ENCODE measurements at places on chromosomes 1 and 21. TPM values are rescaled to one million over a fixed set of nuclear protein-coding genes. Genes with fewer than 3 reads are reported as not detected.

FAM72D gene
- total RNA-seq, result 6.2 TPM

GRCh38 chr21:16504766-16505165, 775.0 kb downstream of the USP25 start:
- DNase-seq, result no peak
- no peaks in the 10 kb centered on the region for H3K27me3 ChIP-seq
- no peak overlapping the region for H3K27ac ChIP-seq
- H3K4me3 ChIP-seq, result no peak overlapping the region
- no peaks in the 10 kb centered on the region for H3K4me1 ChIP-seq

DNA sequence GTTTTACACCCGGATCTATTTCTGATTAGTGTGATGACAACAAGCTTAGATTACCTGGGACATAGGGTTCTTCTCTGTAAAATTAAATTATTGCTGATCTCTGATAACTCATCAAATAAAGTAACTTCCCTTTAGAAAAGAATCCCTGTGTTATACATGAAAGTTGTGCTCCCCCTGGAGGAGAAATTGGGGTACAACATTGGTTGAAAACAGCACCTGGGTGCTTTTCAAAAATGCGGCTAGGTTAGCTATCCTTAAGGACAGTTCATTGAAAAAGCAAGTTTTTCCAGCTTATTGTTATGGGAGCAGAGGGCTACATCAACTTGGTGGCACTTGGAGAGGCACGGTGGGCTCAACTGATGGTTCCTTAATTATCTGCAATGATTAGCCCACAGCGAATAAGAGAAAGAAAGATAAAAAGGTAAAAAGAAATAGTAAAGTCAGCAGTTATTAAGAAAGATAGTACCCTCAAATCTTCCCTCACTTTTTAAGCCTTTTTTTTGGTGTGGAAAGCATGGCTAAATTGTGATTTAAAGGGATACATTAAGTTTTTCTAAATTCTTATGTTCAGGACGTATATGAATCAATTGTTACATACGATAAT, 97.8 kb downstream of the FMN2 start:
- peaks cover 15% of the 10 kb centered on the region for H3K36me3 ChIP-seq
- DNase-seq, result peak; percentile 77
- H3K4me3 ChIP-seq, result no peak overlapping the region
- H3K27ac ChIP-seq, result no peak overlapping the region

GNG4 gene
- total RNA-seq, result 12.8 TPM

DNA sequence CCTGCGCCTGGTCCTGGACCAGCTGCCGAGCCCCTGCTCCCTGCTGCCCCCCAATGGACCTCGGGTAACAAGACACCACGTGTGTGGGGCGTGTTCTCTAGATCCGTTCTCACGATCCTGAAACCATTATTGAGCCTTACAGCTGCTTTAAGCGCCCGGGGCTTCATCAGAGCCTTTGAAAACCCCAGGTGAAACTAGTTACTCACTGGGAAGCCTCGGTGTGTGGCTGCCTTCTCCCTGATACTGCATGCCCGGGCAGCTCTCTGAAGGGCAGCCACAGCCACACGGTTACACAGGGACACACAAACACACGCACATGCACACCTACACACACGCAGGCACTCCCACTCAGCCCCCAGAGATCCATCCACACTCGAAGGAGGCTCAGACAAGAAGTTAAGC, 5.3 kb downstream of the HES2 start:
- no peaks in the 10 kb centered on the region for H3K36me3 ChIP-seq
- no peak overlapping the region for H3K27ac ChIP-seq
- H3K4me3 ChIP-seq, result no peak overlapping the region
- H3K4me1 ChIP-seq, result no peaks in the 10 kb centered on the region
- H3K27me3 ChIP-seq, result peaks cover 56% of the 10 kb centered on the region

DNA sequence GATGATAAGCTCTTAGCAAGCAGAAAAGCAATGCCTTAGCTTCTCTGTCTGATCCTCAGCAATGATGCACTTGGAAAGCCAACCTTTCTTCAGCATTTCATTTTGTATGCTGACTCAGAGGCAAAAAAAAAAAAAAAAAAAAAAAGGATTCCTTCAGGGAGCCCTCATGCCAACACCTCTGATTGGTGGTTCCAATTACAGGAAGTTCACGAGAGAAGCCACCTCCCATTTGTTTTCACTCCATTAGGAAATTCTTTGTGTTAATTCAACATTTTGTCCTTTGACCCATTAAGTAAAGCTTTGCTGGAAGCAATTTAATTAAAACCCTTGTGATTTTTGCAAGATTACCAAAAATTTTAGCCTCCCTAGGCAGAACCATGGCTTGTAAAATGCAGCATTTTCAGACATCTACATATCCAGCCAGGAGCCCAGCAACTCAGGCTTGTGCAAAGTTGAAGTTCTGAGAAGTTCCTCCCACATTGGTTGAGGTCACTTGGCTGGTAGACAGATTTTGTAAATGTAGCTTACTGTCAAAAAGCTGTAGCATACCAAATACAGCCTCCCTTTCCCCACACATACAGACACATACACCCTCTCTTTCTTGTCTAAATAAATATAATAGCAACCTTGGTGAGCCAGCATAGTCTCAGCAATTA, 27.1 kb upstream of the VTCN1 start:
- DNase-seq, result no peak
- no peaks in the 10 kb centered on the region for H3K4me1 ChIP-seq
- H3K27me3 ChIP-seq, result no peaks in the 10 kb centered on the region
- no peak overlapping the region for H3K4me3 ChIP-seq

DNA sequence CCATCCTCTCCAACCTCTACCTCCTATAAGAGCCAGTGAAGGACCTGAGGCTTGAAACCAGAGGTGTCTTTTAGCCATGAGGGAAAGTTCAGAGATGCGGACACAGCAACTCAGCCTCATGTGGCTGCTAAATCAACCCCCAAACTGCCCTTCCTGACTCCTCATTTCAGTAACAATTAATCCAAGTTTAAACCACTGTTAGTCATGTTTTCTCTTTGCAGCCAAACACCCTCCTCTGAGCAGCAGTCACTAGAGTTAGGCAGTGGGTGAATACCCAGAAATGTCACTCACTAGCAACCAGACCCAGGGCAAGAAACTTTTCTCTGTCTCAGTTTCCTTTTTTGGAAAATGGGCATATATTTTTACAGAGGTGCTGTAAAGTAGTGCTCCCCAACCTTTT, 71.2 kb downstream of the KCNJ15 start:
- no peak for DNase-seq
- H3K4me3 ChIP-seq, result no peak overlapping the region
- no peaks in the 10 kb centered on the region for H3K36me3 ChIP-seq
- H3K27ac ChIP-seq, result no peak overlapping the region
- no peaks in the 10 kb centered on the region for H3K27me3 ChIP-seq

LRRN2 gene
- total RNA-seq, result 11.5 TPM

DNA sequence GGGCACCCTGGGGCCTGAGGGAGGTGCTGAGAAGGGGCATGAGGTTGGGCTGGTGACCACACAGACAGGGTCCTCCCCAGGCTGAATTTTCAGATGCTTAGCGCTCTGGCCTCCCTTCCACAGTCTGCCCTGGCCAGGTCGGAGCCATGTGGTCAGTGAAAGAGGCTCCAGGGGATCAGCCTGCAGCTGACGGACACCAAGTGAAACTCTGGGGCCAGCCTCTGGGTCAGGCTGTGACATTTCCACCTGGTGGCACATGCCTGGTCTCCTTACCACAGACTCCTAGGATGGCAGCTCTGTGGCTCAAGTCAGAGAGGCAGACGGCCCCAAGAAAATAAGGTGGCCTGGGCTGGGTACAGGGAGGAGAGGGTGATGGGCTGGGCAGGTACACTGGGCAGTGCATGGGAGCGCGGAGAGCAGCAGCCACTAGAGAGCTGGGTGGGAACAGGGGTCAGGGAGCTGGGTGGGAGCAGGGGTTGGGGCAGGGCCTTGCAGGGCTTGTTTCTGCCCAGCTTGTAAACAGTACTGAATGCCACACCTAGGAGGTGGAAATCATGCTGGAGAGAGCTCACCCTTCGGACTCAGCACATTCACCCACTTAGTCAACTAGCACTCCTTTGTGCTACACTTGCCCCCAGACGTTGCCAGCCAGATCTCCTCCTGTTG, 20.7 kb upstream of the ADARB1 start:
- no peaks in the 10 kb centered on the region for H3K36me3 ChIP-seq
- no peaks in the 10 kb centered on the region for H3K27me3 ChIP-seq
- no peak overlapping the region for H3K4me3 ChIP-seq

GRCh38 chr1:9345922-9346321, 53.2 kb downstream of the SPSB1 start:
- H3K27ac ChIP-seq, result no peak overlapping the region
- no peak overlapping the region for H3K4me3 ChIP-seq
- no peak for DNase-seq
- H3K4me1 ChIP-seq, result peaks cover 6% of the 10 kb centered on the region

- H3K27me3 ChIP-seq, result no peaks in the 10 kb centered on the region
- H3K4me3 ChIP-seq, result no peak overlapping the region
- H3K27ac ChIP-seq, result no peak overlapping the region
- peak; percentile 60 for DNase-seq
- no peaks in the 10 kb centered on the region for H3K36me3 ChIP-seq
- H3K4me1 ChIP-seq, result no peaks in the 10 kb centered on the region
Observed at GRCh38 chr1:171141688-171142415, 43.2 kb upstream of the FMO2 start.

DNA sequence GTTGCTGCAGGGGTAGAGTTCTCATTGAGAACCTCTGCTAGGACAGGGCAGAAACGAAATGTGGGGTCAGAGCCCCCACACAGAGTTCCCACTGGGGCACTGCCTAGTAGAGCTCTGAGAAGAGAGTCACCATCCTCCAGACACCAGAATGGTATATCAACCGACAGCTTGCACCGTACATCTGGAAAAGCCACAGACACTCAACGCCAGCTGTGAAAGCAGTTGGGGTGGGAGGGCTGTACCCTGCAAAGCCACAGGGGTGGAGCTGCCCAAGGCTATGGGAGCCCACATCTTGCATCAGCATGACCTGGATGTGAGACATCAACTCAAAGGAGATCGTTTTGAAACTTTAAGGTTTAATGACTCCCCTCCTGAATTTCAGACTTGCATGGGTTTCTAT, 284.0 kb upstream of the DEPDC1 start:
- H3K27ac ChIP-seq, result no peak overlapping the region
- no peak overlapping the region for H3K4me3 ChIP-seq
- no peaks in the 10 kb centered on the region for H3K4me1 ChIP-seq
- H3K36me3 ChIP-seq, result no peaks in the 10 kb centered on the region

- H3K36me3 ChIP-seq, result no peaks in the 10 kb centered on the region
- no peak overlapping the region for H3K4me3 ChIP-seq
- peaks cover 91% of the 10 kb centered on the region for H3K27me3 ChIP-seq
- H3K4me1 ChIP-seq, result no peaks in the 10 kb centered on the region
- H3K27ac ChIP-seq, result no peak overlapping the region
- no peak for DNase-seq
Observed at GRCh38 chr1:148315071-148315811, 163.2 kb upstream of the NBPF11 start.

GRCh38 chr21:16794950-16795349, 717.9 kb upstream of the CXADR start:
- no peak overlapping the region for H3K27ac ChIP-seq
- no peak overlapping the region for H3K4me3 ChIP-seq
- H3K27me3 ChIP-seq, result no peaks in the 10 kb centered on the region
- no peak for DNase-seq
- no peaks in the 10 kb centered on the region for H3K4me1 ChIP-seq
- no peaks in the 10 kb centered on the region for H3K36me3 ChIP-seq

OR2AJ1 gene
- total RNA-seq, result not detected

- H3K27ac ChIP-seq, result no peak overlapping the region
- DNase-seq, result no peak
- no peak overlapping the region for H3K4me3 ChIP-seq
- peaks cover 18% of the 10 kb centered on the region for H3K4me1 ChIP-seq
Observed at GRCh38 chr1:205016584-205016983, 26.4 kb upstream of the CNTN2 start.

DNA sequence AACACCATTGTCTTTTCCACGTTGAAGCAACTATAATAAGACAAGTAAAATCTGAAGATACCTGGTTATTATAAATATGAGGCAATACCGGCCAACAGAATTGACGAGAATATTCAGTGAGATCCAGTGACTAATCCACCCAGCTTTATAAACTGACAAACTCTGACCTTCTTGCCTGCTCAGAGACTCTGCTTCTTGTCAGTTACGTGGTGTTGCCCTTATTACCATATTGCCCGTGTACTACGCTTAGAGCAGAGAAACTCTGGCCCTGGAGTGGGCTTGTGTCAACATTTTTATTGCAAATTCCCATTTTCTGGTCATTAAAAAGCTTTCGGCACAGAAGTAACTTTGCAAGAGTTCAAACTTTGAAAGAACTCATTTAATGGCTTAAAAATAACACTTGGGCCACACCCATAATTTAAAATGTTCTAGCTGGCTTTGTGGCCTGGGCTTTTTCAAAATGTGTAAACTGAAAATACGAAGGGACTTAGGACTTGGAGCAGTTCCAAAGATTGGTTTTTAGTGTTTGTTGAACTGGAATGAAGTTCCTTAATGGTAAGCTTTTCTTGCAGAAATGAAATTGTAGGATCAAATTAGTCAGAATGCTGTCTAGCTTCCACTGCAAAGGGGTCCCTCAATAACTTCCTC, 266.2 kb downstream of the LMO4 start:
- H3K27me3 ChIP-seq, result no peaks in the 10 kb centered on the region
- no peaks in the 10 kb centered on the region for H3K4me1 ChIP-seq
- H3K4me3 ChIP-seq, result no peak overlapping the region

GRCh38 chr1:23202263-23202749, 15.0 kb downstream of the HTR1D start:
- no peak overlapping the region for H3K27ac ChIP-seq
- no peak for DNase-seq
- H3K27me3 ChIP-seq, result no peaks in the 10 kb centered on the region
- H3K4me3 ChIP-seq, result no peak overlapping the region
- H3K4me1 ChIP-seq, result peaks cover under 1% of the 10 kb centered on the region
- no peaks in the 10 kb centered on the region for H3K36me3 ChIP-seq

ZDHHC18 gene
- 37.3 TPM for total RNA-seq

DNA sequence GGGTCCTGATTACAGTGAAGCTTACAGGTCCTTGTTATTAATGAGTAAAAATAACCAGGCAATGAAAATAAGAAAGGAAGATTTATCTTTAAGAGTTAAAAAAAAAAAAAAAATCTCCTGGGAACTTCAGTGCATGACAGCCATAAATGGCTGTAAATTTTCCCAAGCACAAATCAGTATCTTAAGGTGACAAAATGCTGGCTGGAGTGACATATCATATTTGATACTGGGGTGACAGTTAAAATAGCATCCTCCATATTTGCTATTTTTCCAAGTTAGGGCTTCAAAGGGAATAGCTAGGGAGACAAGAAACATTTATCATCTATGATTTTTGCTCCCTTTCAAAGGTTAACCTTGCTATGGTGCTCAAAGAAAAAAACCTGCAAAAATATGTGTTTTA, 226.6 kb downstream of the PRDM2 start:
- H3K4me3 ChIP-seq, result no peak overlapping the region
- no peak for DNase-seq
- H3K4me1 ChIP-seq, result no peaks in the 10 kb centered on the region
- H3K27me3 ChIP-seq, result peaks cover 27% of the 10 kb centered on the region
- H3K27ac ChIP-seq, result no peak overlapping the region

COL6A1 gene
- 244 TPM for total RNA-seq
